ENCODE measurements at places on chromosomes 16 and 17.

DNA sequence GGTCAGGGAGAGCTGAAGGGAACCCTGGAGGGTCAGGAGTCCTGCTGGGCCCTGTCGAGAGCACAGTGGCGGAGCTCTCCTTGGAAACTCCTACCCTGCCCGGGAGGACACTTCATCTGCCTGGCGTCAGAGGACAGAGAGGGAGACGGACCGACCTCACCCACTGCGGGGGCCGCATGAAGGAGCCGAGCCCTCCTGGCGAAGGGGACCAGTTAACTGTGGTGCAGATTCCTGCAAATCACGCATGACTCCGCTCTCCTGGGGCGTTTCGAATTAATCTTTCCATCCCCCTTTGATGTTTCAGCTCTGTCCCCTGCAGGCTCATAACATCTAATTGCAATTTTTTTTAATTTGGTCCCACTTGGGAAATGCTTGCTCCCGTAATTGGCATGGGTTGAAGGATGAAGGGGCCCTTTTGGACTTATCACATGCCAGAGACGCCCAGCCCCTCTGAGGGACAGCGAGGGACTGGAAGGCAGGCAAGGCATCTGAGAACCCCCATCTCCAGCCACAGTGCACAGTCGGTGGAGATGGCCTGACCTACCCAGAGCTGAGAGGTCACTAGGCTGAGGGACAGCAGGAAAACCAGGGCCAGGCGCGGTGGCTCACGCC lies 26.5 kb downstream of the RPH3AL start:
- DNase-seq: no peak

DNA sequence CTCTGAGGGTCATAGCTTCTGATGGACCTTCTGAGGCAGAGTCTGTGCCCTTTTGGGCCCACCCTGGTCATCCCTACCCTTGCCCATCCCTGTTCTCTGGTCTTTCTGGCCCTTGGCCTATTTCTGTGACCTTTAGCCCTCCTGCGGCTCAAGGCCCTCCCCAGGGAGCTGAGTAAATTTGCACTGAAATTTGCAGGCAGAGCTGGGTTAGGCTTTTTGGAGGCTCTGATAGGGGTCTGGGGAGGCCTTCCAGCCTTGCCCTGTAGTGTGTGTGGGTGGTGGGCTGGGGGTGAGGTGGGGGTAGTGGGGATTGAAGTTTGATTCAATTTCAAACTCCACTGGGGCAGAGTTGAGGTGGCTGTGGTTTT lies 17.8 kb downstream of the RARA start:
- no peak for DNase-seq

DNA sequence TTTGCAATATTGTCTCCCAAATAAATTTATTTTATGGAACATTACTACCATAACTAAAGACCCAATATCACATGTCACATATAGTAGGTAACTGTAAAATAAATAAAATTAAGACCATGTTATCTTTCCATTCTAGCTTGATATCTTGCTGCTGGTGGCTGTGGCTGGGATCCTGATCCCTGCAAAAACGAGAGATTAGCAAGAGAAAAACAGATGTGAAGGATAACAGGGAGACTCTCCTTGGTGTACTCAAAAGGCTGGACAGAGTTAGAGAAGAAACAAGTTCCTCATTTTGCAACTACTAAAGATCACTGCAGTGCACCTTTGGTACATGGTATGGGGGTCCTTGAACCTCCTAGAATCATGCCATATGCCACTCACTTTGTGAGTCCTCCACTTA lies 49.7 kb downstream of the ARHGAP27 start:
- DNase-seq: no peak

DNA sequence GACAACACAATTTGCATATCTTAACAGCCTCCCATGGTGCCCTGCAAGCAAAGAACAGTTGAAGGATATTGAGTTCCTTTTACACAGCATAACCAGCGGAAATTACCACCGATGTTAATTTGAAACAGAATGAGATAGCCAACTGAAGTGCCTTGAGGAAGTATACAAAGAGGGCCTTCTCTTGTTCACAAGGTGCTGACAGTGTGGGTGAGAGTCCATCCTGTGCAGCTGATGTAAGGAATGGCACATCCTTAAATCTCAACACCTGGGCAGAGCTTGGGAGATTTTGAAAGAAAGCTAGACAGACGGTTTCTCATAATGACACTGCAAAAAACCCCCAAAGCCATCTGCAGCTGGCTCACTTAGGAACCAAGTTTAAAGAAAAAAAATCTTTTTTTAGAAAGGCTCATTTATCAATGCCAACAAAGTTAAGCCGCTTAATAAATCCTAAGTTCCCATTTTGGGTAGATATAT lies 818.6 kb downstream of the KCNJ2 start:
- DNase-seq: no peak

- no peak for DNase-seq
Observed at GRCh38 chr17:68910251-68910705, 44.9 kb downstream of the ABCA8 start.
